ENCODE measurements at places on chromosomes 4 and X. TPM values are rescaled to one million over a fixed set of nuclear protein-coding genes. Genes with fewer than 3 reads are reported as not detected.

GRCh38 chr4:158768555-158769174 lies at the start of gene FNIP2:
Gene FNIP2 (plus strand): TSS chr4:158769026. CDS start chr4:158769213, 187 bp downstream.
- peak; percentile 68 for DNase-seq

- DNase-seq: no peak
Observed at GRCh38 chrX:22389556-22390179, 117.0 kb downstream of the CBLL2 start.

GRCh38 chr4:7507381-7507780 lies 72.7 kb upstream of the PSAPL1 start:
- no peak for DNase-seq

- no peak for DNase-seq
Observed at GRCh38 chrX:74784629-74785028, 140.6 kb downstream of the NEXMIF start.

GRCh38 chrX:2690856-2691542 lies at the start of gene CD99:
Gene CD99 (plus strand): TSS chrX:2691295. CDS start chrX:2691361, 66 bp downstream.
- peak; percentile 96 for DNase-seq

DNA sequence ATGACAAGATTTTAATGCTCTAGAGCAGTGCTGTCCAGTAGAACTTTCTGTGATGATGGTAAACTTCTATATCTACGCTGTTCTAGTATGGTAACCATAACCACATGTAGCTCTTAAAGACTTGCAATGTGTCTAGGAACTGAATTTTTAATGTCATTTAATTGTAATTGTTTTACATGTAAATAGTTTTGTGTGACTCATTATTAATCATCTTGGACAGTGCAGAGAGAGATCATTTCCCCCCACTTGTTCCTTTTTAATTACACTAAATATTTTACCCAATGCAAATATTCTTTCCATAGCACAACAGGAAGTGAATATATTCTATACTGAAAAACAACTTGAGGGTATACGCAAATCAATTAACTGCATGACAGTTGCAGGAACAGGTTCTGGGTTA lies 5.8 kb downstream of the ATG4A start:
- DNase-seq: no peak

Gene RBM46
- not detected for total RNA-seq

Gene NSUN7
- 19.6 TPM for total RNA-seq
